ENCODE measurements at places on chromosomes 1 and 21. TPM values are rescaled to one million over a fixed set of nuclear protein-coding genes. Genes with fewer than 3 reads are reported as not detected.

GRCh38 chr1:85471558-85471957 is 6.6 kb upstream of the DDAH1 start:
- no peak for DNase-seq

The LIPI gene
- total RNA-seq: not detected

The GJC2 gene
- total RNA-seq: 0.20 TPM

The SH3BGR gene
- total RNA-seq: 1.0 TPM

The KIRREL1 gene
- 25.3 TPM for total RNA-seq

DNA sequence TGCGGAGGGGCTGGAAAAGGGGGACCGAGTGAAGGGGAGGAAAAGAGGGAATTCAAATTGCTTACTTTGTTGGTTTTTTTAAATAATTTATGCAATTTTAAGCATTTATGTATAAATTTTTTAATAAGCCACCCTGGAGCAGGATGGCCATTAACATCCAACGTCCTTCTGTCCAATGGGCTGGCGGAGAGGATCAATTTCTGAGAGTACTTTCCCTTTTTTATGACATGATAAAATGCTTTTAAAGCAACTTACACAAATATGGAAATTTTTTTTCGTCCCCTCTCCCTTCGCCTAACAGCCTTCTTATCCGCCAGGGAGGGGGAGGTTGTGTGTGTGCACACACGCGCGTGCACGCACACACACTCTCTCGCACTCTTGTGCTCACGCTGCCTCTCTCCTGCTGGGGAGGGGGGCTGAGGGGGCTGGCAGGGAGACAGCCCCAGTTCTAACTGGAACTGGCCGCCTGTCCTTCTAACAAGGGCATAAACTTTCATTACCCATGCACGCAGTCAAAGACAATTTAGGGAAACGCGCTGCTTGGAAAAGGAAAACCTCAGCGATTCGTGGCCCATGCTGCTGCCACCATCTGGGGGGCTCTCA is 123.2 kb downstream of the CASZ1 start:
- no peak for DNase-seq

DNA sequence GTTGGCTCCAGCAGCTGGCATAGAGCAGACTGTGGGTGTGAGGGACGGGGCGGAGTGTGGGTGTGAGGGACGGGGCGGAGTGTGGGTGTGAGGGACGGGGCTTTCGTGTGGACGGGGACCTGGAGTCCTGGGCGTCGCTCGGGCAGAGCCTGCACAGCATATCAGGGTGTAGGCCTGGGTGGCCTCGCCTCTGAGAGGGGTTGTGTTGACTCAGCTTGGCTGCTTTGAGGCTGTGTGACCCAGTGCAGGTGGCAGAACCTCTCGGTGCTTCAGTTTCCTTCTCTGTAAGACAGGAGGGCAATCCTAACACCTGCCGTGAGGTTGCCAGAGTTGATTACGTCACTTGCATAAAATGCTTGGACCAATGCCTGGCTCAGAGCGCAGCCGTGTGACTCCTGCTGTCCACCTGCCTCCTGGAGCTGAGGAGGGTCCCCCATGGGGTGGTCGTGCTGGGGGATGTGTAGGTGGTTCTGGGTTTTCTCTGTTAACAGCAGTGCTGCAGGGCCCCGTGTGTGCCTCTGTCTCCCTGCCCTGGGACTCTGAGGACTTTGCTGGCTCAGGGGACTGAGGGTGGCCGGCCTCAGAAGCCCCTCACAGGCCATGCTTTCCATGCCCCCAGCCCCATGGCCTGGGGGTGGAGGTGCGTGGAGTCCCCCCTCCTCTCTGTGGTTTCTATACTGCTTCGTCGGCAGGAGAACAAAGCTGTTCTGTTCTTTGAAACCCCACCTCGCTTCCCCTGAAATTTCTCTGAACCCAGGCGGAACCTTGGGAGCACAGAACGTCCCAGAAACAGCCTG is 15.4 kb downstream of the PDXK start:
- DNase-seq: no peak

The LINGO4 gene
- not detected for total RNA-seq

The TFF3 gene
- total RNA-seq: not detected

DNA sequence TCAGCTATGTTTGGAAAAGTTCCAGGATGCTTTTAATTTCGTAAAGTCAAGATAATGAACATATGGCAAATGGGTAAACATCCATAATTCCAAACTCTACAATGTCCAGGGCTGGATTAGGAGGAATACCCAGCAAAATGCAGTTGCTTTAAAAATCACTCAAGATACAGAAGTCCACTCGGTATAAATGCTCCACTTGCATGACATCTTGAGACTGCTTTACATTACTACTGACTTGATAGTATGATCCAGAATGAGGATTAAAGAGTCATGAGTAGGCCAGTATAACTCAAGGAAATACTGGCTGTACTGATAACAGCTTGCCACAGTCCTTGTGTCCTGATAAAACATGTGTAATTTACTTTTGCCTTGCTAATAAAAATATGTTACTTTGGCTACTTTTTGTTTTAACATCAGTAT is 58.3 kb upstream of the ANGPTL3 start:
- no peak for DNase-seq

- DNase-seq: no peak
These were observed 188.0 kb downstream of the LMX1A start for GRCh38 chr1:165168467-165168866.

The TNFRSF9 gene
- total RNA-seq: not detected

The MYOG gene
- not detected for total RNA-seq

DNA sequence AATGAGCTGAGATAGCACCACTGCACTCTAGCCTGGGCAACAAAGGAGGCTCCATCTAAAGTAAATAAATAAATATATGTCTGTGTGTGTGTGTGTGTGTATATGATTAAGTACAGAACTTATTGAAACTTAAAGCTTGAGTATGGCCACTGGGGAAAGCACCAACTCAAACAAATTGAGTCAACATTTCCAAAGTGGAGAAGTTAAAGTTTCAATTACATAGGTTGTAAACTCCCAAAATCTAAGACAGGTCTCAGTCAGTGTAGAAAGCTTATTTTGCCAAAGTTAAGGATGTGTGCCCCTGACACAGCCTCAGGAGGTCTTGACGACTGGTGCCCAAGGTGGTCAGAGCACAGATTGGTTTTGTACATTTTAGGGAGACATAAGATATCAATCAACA is 458.9 kb upstream of the RGS18 start:
- no peak for DNase-seq

DNA sequence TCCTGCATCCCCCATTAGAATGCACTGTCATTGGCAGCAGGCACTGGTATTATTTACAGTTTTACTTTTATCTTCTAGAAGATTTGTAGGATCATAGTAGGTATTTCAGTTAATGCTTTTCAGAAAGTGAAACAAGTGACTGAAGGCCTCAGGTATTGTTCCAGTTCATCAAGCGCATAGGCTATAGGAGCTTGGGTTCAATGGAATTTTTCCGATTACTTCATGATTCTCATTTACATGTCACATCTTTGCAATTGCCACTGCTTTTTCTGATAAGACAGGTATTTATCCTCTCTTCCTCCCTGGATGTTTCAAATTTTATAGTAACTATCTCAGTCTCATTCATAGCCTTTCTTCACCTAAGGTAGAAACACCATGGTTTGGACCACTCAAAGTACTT is 161.3 kb downstream of the NTPCR start:
- no peak for DNase-seq

The SMPDL3B gene
- not detected for total RNA-seq

DNA sequence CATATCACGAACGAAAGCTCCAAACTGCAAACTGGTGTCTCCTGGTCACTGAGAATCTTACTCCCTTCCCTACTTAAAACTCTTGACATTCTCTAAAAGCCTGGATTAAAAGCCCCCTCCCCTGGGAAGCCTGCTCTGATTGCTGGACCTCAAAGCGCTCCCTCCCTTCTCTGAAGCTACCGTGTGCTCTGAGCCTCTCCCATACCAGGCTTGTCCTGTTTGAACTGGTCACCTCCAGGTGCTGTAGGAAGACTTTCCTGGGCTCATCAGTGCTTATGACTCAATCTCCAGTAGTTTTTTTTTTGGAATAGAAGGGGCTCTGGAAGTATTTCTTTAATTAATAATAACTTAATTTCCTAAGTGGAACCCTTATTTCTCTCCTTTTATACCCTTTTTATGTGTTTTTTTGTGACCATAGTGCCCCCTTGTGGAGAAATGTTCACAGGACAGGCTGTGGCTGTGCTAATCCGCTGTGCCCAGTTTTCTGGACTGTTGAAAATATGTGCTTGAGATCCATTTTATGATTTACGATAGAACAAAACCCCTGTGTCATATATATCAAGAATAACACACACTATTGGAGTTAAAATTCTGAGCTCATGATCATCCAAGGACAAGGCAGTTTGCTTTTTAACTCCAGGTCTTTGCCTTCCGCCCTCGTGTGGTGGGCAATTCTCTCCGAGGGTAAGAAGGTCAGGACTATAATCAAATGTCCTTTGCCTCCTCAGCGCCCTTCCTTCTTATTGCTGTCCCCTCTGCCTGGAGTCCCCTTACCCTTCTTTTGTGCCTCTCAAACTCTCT is 16.9 kb downstream of the MTARC1 start:
- DNase-seq: no peak

The FAM3B gene
- not detected for total RNA-seq

The MFAP2 gene
- 123 TPM for total RNA-seq
